Pancreas (tissue), 10 donors: ENCODE measurements at places on chromosomes 4 and X. TPM values are rescaled to one million over a fixed set of nuclear protein-coding genes. Genes with fewer than 3 reads are reported as not detected.

- no peak for DNase-seq
- no peak overlapping the region for H3K4me3 ChIP-seq
- H3K36me3 ChIP-seq, result no peaks in the 10 kb centered on the region
- no peak overlapping the region for H3K27ac ChIP-seq
- H3K27me3 ChIP-seq, result no peaks in the 10 kb centered on the region
- no peaks in the 10 kb centered on the region for H3K4me1 ChIP-seq
These were observed 20.5 kb upstream of the AADAT start for GRCh38 chr4:170110285-170110672.

DNA sequence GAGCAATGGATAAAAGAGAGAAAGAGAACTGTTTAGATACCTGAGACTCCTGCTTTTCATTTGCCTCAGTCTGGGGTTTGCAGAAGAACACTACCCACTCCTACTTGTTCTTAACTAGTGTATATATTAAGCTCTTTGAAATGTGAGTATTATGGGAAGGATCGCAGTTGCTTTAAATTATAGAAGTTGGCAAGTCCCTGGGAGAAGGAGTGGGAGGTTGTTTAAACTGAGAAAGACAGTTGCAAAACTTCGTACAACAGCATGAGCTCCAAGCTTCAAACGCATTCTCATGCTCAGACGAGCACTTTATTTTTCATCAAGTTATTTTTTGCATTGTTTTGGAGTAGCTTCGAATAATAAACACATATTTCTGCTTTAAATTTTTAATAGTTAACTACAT, 88.1 kb upstream of the C1QTNF7 start:
- H3K4me1 ChIP-seq, result no peaks in the 10 kb centered on the region
- no peak for DNase-seq
- no peak overlapping the region for H3K27ac ChIP-seq

DNA sequence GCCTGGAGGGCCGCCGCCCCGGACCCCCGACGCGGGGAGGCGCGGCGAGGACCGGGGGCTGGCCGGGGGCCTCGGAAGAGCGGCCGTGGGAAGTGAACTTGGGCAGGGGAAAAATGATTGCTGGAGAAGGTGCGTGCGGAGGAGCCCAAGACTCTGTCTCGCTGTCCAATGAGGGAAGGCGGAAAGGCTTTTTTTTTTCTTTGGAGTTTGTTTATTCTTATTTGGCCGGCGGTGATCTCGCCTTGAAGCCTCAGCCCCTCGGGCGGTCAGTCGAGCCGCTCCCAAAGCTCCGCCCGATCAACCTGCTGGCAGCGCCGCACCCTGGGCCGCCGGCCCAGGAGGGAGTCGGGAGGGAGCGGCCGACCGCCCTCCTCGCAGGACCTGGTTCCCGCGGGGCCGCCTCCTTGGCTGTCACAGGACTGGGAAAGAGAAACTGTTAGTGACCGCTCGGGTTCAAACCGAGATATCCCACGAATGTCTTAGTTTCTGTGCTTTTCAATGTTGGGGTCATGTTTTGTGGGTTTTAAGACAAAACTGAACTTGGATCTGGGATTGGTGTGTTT, 2.5 kb downstream of the CPEB2 start:
- peak; percentile 86 for DNase-seq
- H3K4me3 ChIP-seq, result peak overlapping the region; percentile 94
- peak overlapping the region; percentile 100 for H3K27ac ChIP-seq
- H3K27me3 ChIP-seq, result no peaks in the 10 kb centered on the region
- H3K36me3 ChIP-seq, result no peaks in the 10 kb centered on the region
- peaks cover 15% of the 10 kb centered on the region for H3K4me1 ChIP-seq

DNA sequence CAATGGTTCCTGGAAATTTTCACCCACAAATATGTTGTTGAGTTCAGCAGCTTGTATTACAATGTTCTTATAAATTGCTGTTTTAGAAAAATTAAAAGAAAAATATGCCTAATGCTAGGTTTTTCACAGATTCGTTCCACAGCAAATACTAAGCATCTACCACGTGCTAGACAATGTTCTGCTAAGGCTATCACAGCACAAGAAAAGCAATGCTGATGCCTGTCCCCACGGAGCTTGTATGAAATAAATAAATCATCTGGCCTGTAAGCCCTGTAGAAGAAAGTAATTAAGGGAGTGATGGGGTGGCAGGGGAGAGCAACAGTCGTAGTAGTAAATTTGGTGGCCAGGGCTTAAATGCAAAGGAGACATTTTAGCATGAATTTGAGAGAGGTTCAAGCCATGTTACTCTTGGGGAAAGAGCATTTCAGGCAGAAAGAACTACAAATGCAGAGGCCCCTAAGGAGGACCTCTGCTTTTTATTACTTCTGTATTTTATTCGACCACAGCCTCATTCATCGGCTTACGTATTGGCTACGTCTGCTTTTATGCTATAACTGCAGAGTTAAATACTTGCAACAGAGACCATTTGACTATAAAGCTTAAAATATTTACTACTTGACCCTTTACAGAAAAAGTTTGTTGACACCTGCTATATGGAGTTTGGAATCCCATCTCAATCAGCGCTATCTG, 36.3 kb downstream of the ARAP2 start:
- no peak overlapping the region for H3K27ac ChIP-seq
- H3K36me3 ChIP-seq, result no peaks in the 10 kb centered on the region
- H3K4me3 ChIP-seq, result no peak overlapping the region
- DNase-seq, result no peak

- no peak overlapping the region for H3K4me3 ChIP-seq
- H3K27me3 ChIP-seq, result no peaks in the 10 kb centered on the region
- H3K36me3 ChIP-seq, result no peaks in the 10 kb centered on the region
- no peak for DNase-seq
- no peak overlapping the region for H3K27ac ChIP-seq
- H3K4me1 ChIP-seq, result no peaks in the 10 kb centered on the region
These were observed 100.7 kb downstream of the PTTG2 start for GRCh38 chr4:38060829-38061431.

DNA sequence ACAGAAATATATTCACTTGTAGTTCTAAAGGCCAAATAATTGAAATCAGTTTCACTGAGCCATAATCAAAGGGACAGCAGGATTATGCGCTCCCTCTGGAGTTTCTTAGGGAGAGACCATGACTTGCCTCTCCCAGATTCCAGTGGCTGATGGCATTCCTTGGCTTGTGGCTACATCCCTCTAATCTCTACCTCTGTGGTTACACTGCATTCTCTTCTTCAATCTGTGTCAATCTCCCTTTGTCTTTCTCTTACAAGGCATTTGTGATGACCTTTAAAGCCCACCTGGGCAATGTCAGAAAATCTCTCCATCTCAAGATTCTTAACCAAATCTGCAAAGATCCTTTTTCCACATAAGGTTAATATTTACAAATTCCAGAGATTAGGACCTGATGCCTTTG, 260.2 kb downstream of the UNC5C start:
- no peak overlapping the region for H3K4me3 ChIP-seq
- DNase-seq, result no peak
- H3K27me3 ChIP-seq, result no peaks in the 10 kb centered on the region
- no peaks in the 10 kb centered on the region for H3K36me3 ChIP-seq
- no peak overlapping the region for H3K27ac ChIP-seq
- H3K4me1 ChIP-seq, result peaks cover 3% of the 10 kb centered on the region

GRCh38 chr4:60088807-60089486, 1111.2 kb upstream of the ADGRL3 start:
- H3K4me1 ChIP-seq, result no peaks in the 10 kb centered on the region
- no peak for DNase-seq
- H3K27me3 ChIP-seq, result no peaks in the 10 kb centered on the region
- H3K36me3 ChIP-seq, result no peaks in the 10 kb centered on the region
- H3K27ac ChIP-seq, result no peak overlapping the region

DNA sequence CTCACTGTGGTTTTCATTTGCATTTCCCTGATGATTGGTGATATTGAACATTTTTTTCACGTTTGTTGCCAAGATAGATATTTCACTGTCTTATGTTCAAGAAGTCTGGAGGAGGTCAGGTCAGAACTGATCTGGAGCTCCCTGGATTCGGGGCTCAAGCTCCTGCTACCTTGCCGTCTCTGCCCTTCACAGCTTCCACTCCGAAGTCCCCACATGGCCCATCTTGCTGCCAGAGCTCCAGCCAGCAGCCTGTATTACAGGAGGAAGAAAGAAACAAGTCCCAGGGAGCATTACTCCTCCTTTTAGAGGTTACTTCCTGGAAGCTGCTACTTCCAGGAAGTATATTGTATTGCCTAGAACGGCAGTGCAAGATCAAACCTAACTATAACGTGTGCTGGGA, 17.9 kb upstream of the CDKN2AIP start:
- H3K36me3 ChIP-seq, result no peaks in the 10 kb centered on the region
- no peak overlapping the region for H3K4me3 ChIP-seq
- no peak for DNase-seq
- H3K27me3 ChIP-seq, result no peaks in the 10 kb centered on the region
- no peak overlapping the region for H3K27ac ChIP-seq

- DNase-seq, result no peak
- no peak overlapping the region for H3K27ac ChIP-seq
- no peaks in the 10 kb centered on the region for H3K36me3 ChIP-seq
- no peaks in the 10 kb centered on the region for H3K4me1 ChIP-seq
- H3K27me3 ChIP-seq, result no peaks in the 10 kb centered on the region
These were observed 43.3 kb upstream of the PRDM8 start for GRCh38 chr4:80153874-80154544.

- H3K27me3 ChIP-seq, result no peaks in the 10 kb centered on the region
- no peak overlapping the region for H3K27ac ChIP-seq
- H3K4me1 ChIP-seq, result no peaks in the 10 kb centered on the region
- H3K36me3 ChIP-seq, result no peaks in the 10 kb centered on the region
These were observed 472.1 kb downstream of the TMA16 start for GRCh38 chr4:163966612-163967011.

DNA sequence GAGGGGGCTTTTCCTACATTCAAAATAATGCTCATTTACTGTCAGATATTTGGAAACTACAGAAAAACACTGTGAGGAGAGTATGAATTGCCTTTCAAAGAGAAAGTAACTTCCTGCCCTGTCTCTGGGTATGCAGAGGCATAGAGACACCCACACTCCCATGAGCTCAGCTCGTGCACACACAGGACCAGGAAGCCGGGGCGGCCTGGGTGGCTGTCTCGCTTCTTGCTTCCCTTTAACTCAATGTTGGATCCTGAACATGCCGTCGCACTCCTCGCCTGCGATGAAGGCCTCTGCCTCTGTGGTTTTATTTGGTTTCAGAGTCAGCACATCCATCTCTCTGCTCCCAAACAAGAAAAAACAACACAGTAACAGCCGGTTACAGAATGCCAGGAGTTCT, 40.1 kb upstream of the GPR78 start:
- DNase-seq, result no peak
- H3K4me3 ChIP-seq, result no peak overlapping the region
- H3K4me1 ChIP-seq, result peaks cover 1% of the 10 kb centered on the region
- H3K36me3 ChIP-seq, result no peaks in the 10 kb centered on the region
- H3K27me3 ChIP-seq, result no peaks in the 10 kb centered on the region
- no peak overlapping the region for H3K27ac ChIP-seq

- H3K27ac ChIP-seq, result no peak overlapping the region
- no peaks in the 10 kb centered on the region for H3K4me1 ChIP-seq
- no peaks in the 10 kb centered on the region for H3K36me3 ChIP-seq
- H3K4me3 ChIP-seq, result no peak overlapping the region
These were observed 13.0 kb downstream of the NSDHL start for GRCh38 chrX:152843852-152844251.

DNA sequence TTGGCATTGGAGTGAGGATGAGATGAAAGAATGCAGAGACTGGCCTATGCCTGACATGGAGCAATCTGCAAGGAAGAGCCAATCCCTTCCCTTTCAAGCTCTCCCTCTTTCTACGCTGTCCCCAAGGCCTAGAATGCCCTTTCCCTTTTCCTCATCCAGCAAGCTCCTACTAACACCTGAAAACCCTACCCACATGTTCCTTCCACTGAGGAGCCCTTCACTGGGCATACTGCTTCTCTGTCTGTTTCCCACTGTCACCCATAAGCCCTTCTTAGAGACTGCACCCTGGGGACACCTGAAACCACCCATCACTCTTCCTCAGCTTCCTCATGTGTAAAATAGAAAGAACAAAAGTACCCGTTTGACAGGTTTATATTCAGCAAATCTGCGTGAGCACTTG, 249.6 kb upstream of the PSAPL1 start:
- no peaks in the 10 kb centered on the region for H3K36me3 ChIP-seq
- H3K27me3 ChIP-seq, result no peaks in the 10 kb centered on the region
- no peak for DNase-seq
- H3K4me1 ChIP-seq, result no peaks in the 10 kb centered on the region

GRCh38 chrX:29071525-29072320, 484.5 kb downstream of the IL1RAPL1 start:
- H3K4me3 ChIP-seq, result no peak overlapping the region
- no peaks in the 10 kb centered on the region for H3K4me1 ChIP-seq
- no peak overlapping the region for H3K27ac ChIP-seq

- H3K27ac ChIP-seq, result no peak overlapping the region
- no peak overlapping the region for H3K4me3 ChIP-seq
- H3K36me3 ChIP-seq, result no peaks in the 10 kb centered on the region
- H3K4me1 ChIP-seq, result no peaks in the 10 kb centered on the region
These were observed 703.6 kb upstream of the FAM241A start for GRCh38 chr4:111441687-111442086.

DNA sequence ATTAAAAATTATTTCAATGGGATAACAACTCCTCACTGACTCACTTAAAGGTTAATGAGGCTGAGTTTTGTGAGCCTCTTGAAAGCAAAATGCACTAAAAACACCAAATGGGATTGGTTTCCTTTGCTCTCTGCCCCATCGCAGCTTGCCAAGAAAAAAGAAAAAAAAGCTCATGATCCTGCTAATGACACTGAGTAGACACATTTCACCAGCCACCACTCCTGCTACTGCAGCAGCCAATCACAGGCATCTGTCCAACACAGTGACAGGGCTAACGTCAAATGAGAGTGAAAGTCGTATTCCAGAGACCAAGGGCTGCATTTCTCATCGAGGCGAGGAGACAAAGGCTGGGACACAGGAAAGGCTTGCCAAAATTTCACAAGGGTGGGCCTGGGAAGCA, 5.2 kb downstream of the APBB2 start:
- H3K36me3 ChIP-seq, result no peaks in the 10 kb centered on the region
- DNase-seq, result peak; percentile 20
- no peak overlapping the region for H3K4me3 ChIP-seq

GRCh38 chr4:149781150-149781549, 34.5 kb downstream of the IQCM start:
- no peak for DNase-seq
- H3K4me1 ChIP-seq, result no peaks in the 10 kb centered on the region
- H3K27me3 ChIP-seq, result no peaks in the 10 kb centered on the region
- no peaks in the 10 kb centered on the region for H3K36me3 ChIP-seq
- H3K4me3 ChIP-seq, result no peak overlapping the region

DNA sequence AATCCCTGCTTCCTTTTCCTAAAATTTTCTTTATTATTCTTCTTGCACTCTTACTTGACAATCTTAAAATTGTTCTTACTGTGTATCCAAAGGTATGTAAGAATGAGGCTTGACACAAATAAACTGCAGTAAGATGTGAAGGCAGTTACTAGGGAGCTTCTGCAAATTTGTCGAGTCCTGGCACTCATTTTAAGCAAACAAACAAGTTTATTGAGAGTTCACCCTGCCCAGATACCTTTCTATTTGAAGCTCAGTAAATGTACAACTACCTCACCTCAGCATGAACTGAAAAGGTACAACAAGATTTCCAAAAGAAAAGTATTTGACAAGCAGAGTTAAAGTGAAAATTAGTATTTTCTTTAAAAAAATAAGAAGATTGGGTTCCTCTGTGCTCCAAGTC, 13.3 kb upstream of the SYTL4 start:
- no peak overlapping the region for H3K4me3 ChIP-seq
- DNase-seq, result no peak
- H3K27me3 ChIP-seq, result no peaks in the 10 kb centered on the region
- H3K4me1 ChIP-seq, result no peaks in the 10 kb centered on the region

ASMTL gene
- total RNA-seq, result 15.7 TPM

ADH1B gene
- total RNA-seq, result 21.7 TPM

GLRA2 gene
- total RNA-seq, result not detected

CXCL8 gene
- 3.5 TPM for total RNA-seq

CCKAR gene
- 0.16 TPM for total RNA-seq

CHRDL1 gene
- total RNA-seq, result 1.0 TPM

GLRB gene
- 11.3 TPM for total RNA-seq

PPP4R3C gene
- not detected for total RNA-seq

CABS1 gene
- not detected for total RNA-seq

ADGRL3 gene
- total RNA-seq, result 0.43 TPM

ZNF732 gene
- total RNA-seq, result 0.08 TPM

PSAPL1 gene
- not detected for total RNA-seq
